Activated naive CD4-positive, alpha-beta T cell treated with anti-CD3 and anti-CD28 coated beads, Interleukin-2, amount 10 ng/mL, durations not matched to agents 7 days and 5 days (primary cell): ENCODE measurements at places on chromosomes 6 and 20.

GRCh38 chr6:41917528-41917927 is 3.4 kb downstream of the MED20 start:
- peaks cover 53% of the 10 kb centered on the region for H3K4me1 ChIP-seq
- no peaks in the 10 kb centered on the region for H3K27me3 ChIP-seq
- no peak overlapping the region for H3K27ac ChIP-seq
- H3K36me3 ChIP-seq, result peaks cover 36% of the 10 kb centered on the region
- no peak for DNase-seq
- no peak overlapping the region for H3K4me3 ChIP-seq

DNA sequence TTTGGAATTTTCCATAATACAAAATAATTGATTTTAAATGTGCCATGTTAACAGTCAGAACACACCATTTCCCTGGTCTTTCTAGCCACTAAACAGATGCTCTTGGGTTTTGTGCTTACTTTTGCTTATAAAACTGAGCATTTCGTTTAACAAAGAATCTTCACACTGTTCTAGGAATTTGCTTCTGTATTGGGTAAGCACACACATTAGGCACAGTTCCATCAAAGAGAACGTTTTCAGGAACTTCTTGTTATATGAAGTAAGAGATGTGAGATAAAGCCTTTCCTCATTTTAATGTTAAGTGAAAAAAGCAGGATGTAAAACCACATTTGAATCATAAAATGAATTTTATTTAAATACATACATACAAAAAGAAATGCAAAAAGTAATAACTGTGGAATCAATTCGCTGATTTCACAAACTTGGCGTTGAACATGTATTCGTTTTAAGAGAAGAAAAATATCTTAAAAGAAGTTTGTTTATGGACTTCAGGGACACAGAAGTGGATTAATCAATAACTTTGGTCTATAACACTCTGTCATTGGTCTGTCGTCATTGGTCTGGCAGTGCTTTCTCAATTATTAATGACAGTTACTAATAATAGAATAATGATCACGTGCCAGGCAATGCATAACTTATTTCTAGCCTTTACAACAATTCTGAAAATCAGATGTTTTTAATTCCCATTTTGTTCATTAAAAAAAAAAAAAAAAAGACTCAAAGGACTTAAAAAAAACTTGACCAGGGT is 199.9 kb upstream of the PRDM1 start:
- H3K27me3 ChIP-seq, result peaks cover 4% of the 10 kb centered on the region
- H3K27ac ChIP-seq, result peak overlapping the region; percentile 69
- no peak overlapping the region for H3K4me3 ChIP-seq
- DNase-seq, result no peak
- peaks cover 27% of the 10 kb centered on the region for H3K4me1 ChIP-seq

DNA sequence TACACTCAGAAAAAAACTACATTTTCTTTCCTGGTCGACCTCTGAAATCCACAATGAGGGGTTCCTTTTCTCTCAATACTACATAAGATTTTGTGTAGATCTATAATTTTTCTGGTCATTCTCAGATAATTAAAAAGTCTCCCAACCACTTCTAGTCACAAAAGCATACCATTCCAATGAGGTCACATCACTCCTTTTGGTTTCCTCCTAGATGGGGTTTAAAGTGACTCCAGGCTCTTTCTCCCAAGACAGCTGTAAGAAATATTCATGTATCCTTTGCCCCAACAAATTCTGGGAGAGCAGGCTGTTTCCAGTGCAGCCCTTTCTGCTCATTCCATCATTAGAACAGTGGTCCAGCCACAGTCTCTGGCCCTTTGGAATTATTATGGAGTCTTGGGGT is 43.1 kb upstream of the BEND6 start:
- no peaks in the 10 kb centered on the region for H3K36me3 ChIP-seq
- no peak overlapping the region for H3K4me3 ChIP-seq
- DNase-seq, result no peak
- H3K27ac ChIP-seq, result no peak overlapping the region

DNA sequence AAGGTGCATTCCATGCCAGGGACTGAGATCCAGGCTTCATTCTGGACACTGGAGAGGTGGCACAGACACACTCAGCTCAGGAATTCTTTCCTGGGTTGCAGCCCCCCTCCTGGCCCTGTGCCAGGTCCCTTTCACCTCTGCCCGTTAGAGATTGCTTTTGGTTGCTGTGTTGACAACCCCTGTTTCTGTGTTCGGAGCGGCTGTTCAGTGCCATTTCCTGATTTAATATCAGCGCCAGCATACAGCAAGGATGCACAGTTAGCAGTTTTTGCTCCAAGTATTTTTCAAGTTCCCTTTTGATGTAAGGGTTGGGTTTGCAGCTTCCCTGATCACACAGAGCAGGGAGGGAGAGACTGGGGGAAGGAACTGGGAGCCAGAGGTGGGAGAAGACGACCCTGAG is 8.5 kb upstream of the MAFB start:
- no peaks in the 10 kb centered on the region for H3K36me3 ChIP-seq
- H3K27me3 ChIP-seq, result peaks cover 71% of the 10 kb centered on the region
- no peak overlapping the region for H3K4me3 ChIP-seq
- no peaks in the 10 kb centered on the region for H3K4me1 ChIP-seq
- DNase-seq, result no peak
- H3K27ac ChIP-seq, result no peak overlapping the region

- no peak for DNase-seq
- no peaks in the 10 kb centered on the region for H3K27me3 ChIP-seq
- H3K27ac ChIP-seq, result no peak overlapping the region
These were observed 609.8 kb downstream of the RFPL4B start for GRCh38 chr6:112956696-112957535.

- no peaks in the 10 kb centered on the region for H3K4me1 ChIP-seq
- no peaks in the 10 kb centered on the region for H3K36me3 ChIP-seq
- H3K27ac ChIP-seq, result no peak overlapping the region
- DNase-seq, result no peak
- H3K4me3 ChIP-seq, result no peak overlapping the region
These were observed 615.3 kb downstream of the TFAP2A start for GRCh38 chr6:9799582-9799981.
